Kasumi-1 (cell line): ENCODE measurements at places on chromosomes 3 and 15.
A peak's percentile ranks its signal among the peaks of the same experiment; 100 is the strongest.

DNA sequence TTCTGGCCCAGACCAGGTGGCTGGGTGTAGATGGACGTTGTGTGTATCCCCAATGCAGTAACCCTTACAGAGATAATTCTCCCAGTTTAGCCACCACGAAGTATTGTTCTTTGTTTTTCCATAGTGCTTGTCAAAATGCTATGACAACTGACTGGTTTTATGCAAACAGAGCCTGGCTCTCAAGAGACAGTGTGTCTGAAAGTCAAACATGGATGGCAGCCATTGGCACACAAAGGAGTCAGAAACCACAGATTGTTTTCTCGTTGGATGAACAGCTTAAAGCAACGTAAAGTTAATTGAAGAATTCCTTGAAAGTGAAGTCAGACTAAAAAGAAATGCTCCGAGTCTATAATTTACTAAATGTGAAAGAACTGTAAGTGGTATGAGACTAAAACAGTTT lies 91.2 kb downstream of the FILIP1L start:
- DNase-seq = no peak

- no peak for DNase-seq
Measured at GRCh38 chr3:13578251-13578650, 29.3 kb downstream of the FBLN2 start.

GRCh38 chr15:87131067-87131466 lies 1051.4 kb downstream of the AGBL1 start:
- DNase-seq = no peak

- no peak for DNase-seq
Measured at GRCh38 chr3:38580450-38581382, 68.8 kb downstream of the SCN5A start.

GRCh38 chr3:184240384-184241140 lies 8.2 kb downstream of the ALG3 start:
- peak; percentile 63 for DNase-seq

GRCh38 chr3:73143821-73144237 lies 82.4 kb downstream of the EBLN2 start:
- DNase-seq = no peak

GRCh38 chr3:154112146-154112852 lies 8.9 kb upstream of the ARHGEF26 start:
- no peak for DNase-seq

DNA sequence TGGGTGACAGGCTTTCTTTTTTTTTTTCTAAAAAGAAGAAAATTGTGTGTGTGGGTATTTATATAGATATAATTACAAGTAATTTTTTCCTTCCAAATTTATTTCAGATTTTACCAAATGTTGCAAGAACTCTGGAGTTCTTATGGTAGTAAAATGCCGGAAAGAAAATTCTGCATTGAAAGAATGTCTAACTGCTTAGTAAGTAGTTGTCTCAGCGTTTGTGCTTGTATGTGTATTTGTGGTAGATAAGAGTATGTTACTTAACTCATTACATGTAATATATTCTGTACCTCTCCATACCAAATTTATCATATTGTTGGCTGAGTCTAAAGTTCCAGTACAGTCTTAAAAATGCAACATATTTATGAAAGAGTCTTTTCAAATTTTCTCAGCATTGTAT lies 32.3 kb upstream of the ZCWPW2 start:
- no peak for DNase-seq

GRCh38 chr3:64673159-64673715 lies 14.6 kb downstream of the ADAMTS9 start:
- DNase-seq = no peak

- peak; percentile 47 for DNase-seq
Measured at GRCh38 chr3:28726840-28727239, 378.2 kb upstream of the AZI2 start.

- peak; percentile 42 for DNase-seq
Measured at GRCh38 chr15:63553388-63553791, 43.8 kb upstream of the FBXL22 start.

DNA sequence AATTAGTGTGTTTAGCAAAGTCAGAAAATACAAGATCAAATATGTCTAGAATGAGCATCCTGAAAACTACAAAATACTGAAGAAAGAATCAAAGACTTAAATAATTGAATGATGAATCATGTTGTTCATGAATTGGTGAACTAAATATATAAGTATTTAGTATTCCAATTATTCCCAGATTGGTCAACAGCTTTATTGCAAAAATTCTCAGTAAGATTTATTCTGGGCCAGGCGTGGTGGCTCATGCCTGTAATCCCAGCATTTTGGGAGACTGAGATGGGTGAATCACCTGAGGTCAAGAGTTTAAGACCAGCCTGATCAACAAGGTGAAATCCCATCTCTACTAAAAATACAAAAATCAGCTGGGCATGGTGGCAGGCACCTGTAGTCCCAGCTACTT lies 250.0 kb upstream of the NECTIN3 start:
- DNase-seq = no peak

DNA sequence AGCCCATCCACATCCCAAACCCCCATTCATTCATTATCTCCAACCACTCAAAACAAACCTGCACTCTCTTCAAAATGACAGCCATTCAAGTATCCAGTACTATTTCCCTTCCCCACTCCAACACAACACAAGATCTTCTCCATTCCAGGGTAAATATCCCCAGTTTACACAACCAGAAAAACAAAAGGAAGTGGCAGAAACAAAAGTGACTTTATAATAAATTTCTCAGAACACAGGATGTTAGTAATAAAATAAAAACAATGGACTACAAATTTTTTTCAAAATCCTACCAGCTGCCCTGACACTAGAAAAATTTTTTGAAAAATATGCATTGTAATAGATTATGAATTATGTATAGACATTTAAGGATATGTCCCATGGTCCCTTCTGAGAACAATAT lies 14.2 kb downstream of the CPA3 start:
- no peak for DNase-seq

GRCh38 chr15:28993051-28993719 lies 107.4 kb downstream of the APBA2 start:
- DNase-seq = peak; percentile 38

GRCh38 chr15:83954506-83954905 lies 281.1 kb upstream of the GOLGA6L4 start:
- DNase-seq = no peak

- DNase-seq = no peak
Measured at GRCh38 chr15:70236341-70237086, 138.8 kb upstream of the TLE3 start.

GRCh38 chr3:177777699-177778098 lies 580.4 kb upstream of the TBL1XR1 start:
- peak; percentile 85 for DNase-seq

GRCh38 chr15:37289109-37289765 lies 188.9 kb upstream of the MEIS2 start:
- no peak for DNase-seq

DNA sequence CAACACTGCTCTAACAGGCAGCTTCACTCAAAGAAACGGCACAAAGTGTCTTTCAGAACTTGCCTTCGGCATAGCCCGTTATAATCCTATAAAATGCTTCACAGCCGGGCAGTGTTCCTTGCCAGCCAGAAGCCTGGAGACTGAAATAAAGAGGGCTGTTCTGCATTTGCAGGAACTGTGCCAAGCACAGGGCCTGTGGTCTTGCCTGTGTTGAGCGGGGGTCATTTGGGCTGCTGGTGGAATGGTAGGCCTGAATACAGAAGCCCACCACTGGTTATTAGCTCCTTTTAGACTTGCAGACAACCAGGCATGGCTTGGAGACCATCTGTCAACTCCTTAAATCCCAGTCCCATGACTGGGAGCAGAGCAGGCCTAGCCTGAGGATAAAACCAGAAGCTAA lies 4.7 kb upstream of the ARHGEF3 start:
- no peak for DNase-seq

DNA sequence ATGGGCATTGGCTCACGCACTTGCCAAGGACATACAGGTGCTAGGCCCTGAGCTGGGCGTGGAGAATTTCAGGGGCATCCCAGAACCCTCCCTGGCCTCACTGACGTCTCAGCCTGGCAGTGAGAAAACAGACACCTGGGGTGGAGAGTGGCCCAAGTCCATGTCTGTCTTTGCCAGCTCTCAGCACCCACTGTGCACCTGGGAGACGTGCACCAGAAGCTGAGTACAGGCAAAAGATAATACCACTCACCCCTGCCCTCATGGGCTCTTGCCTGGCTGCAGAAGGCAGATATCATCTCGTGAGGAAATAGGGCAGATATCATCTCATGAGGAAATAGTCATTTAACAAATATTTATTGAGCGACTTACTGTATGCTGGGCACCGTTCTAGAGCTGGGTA lies 8.0 kb downstream of the LOXL1 start:
- no peak for DNase-seq

DNA sequence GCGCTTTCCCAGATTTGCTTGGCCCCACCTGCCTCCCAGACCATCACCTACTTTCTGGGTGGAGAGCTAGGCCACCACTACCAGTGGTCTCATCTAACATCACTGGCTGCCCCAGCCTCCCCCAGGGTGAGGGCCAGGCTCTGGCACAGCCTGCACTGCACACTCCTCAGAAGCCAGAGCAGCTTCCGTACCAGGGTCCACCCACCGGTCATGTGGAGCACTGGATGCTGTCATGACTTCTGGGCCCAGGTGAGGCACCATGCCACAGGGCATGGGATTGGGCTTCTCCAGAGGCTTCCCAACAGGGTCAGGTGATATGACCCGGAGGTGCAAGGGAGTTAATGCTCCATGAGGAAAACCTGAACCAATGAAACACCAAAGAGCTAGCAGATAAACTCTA lies 14.0 kb downstream of the MEGF11 start:
- DNase-seq = no peak

DNA sequence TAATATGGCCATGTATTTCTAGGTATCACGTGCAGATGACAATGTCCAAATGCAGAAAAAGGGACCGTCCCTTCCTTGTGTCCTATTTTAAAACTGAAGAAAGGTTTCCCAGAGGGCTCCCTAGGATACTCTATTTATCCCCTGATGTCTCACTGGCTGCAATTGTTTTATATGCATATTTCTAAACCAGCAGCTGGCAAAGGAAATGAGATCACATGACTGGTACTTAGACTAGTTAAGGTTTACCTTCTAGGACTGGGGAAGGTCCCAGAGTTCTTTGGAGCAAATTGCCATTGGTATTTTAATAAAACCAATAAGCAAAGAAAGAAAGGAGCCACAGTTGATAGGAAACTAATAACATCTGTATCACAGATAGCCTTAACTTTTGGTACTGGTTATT lies 29.5 kb downstream of the GTF2E1 start:
- no peak for DNase-seq

GRCh38 chr3:39104961-39105686 lies 2.3 kb downstream of the GORASP1 start:
- DNase-seq = no peak

DNA sequence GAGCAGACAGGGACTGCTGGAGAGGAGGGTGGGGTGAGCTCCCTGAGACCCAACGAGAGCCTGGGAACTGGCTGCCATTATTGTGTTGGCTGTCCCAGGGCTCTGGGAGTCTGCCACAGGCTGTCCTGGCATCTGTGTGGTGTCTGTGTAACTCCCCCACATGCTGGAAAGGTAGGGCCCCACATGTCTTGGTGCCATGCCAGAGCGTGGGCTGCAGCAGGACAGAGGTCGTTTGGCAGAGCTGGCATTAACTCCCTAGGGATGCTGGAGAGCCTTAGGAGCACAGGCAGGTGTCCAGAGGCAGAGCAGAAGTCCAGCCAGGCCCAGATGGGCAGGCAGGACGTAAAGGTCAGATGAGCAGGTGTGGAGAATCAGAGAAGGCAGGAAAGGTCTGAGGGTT lies 9.7 kb downstream of the TIMP4 start:
- no peak for DNase-seq

DNA sequence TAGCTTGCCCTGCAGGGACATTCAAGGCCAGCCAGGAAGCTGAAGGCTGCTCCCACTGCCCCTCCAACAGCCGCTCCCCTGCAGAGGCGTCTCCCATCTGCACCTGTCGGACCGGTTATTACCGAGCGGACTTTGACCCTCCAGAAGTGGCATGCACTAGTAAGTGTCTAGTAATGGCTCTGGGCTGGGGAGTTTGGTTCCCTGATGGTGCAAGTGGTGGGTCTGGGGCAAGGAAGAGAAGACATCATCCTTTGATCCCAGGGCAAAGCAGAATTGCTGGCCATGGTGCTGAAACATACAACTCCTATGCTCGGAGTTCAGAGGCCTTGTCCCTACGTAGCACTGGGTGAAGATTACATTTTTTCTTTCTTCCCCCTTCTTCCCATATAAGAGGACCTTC lies 311.4 kb downstream of the EPHB1 start:
- DNase-seq = peak; percentile 36

- DNase-seq = peak; percentile 43
Measured at GRCh38 chr15:70271422-70272088, 173.8 kb upstream of the TLE3 start.
